ENCODE measurements at places on chromosomes 6 and 20.

GRCh38 chr20:57391439-57392301 is 474 bp downstream of the RBM38 start:
- DNase-seq, result no peak

- no peak for DNase-seq
Observed at GRCh38 chr6:134249239-134249758, 68.6 kb downstream of the SGK1 start.

DNA sequence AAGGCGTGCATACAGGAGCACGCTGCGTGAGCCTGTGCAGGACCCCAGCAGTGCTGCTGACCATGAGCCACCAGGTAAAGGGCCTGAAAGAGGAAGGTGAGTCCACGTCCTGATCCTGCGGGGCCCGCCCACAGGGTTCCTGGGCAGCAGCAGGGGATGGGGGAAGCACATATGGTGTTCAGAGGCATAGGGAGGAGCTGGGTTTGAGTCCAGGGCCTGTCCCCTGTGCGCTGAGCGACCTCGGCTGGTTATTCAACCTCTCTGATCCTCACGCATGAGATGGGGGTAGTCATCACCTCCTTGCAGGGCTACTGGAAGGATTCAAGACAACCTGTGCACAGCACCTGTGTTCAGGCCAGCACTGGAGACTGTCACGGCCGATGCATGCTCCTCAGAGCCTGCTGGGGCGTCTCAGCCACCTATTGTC is at the start of gene TMC2:
Gene TMC2 (plus strand): TSS at position 14 of the 427 bp plus-strand sequence. CDS start 49 bp downstream, at position 63.
- no peak for DNase-seq

- DNase-seq, result no peak
Observed at GRCh38 chr6:133289733-133290306, 48.7 kb downstream of the EYA4 start.

- no peak for DNase-seq
Observed at GRCh38 chr6:160139420-160139851, 17.8 kb downstream of the SLC22A1 start.

GRCh38 chr20:17654649-17655285 is 27.3 kb downstream of the RRBP1 start:
- DNase-seq, result no peak
